Activated T-cell treated with anti-CD3 and anti-CD28 coated beads for 1 hour (primary cell): ENCODE measurements at places on chromosomes 2 and 18.

- DNase-seq = no peak
Observed at GRCh38 chr2:27051902-27052645, 606 bp downstream of the AGBL5 start.

DNA sequence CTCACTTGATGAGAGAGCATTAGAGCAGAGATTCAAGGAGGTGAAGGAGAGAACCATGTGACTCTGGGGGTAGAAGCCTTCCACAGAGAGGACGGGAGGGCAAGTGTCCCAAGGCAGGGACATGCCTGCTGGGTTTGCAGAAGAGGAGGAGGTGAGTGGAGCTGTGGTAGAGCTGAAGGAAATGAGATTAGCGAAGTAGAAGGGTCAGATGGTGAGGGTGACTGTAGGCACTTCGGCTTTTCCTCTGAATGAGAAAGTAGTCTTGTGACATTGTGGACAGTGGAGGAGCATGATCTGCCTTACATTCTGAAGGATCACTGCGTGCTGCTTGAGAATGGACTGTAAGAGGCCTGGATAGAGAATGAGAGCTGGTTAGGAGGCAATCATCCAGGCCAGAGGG lies 126.0 kb downstream of the NXPH2 start:
- DNase-seq = no peak

DNA sequence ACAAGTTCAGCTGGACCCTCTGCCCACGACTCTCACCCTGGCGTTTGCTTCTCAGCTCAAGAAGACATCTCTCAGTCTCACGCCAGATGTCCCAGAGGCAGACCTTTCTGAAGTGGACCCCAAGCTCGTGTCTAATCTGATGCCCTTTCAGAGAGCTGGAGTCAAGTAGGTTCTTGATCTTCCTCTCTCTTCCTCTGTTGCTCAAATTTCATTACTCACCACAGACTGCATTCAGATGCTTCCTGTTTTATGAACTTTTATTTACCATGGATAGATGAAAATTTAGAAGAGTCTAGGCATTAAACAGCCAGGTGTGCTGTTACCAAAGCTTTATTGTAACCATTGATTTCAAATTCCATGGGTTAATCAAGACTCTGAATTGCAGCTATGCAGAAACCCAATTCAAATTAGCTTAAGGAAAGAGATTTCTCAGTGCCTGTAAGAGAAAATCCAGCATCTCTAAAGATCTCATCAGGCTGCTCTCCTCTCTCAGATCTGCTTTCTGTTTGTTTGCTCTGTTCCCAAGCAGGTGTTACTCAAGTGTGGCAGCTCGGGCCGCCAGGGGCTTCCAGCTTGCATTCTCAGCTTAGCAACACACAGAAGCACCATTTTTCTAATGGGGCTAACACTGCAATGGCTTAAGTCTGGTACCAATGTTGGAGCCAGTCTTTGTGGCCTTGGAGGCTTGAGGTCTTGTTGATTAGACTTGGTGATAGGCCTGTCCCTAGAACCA lies 16.5 kb downstream of the SMARCAL1 start:
- DNase-seq = no peak

GRCh38 chr2:65169760-65170136 lies 39.8 kb upstream of the RAB1A start:
- DNase-seq = no peak

DNA sequence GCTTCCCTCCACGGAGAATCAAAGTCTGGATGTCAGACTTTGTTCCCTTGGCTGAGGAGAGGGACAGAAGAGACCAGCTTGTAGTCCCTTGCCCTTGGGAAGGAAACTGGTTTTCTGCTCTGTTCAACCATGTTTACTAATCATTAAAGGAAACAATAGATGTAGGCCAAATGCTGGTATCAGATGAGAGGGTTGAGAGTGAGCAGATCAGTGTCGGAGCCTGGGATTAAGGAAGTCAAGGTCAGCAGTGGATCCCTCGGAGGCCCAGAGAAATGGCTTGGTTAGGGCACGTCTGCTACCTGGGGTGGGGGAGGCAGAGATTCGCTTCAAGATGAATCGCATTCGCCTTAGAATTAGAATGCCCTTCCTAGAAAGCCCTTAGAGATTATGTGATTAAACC lies 109.1 kb downstream of the MYCN start:
- no peak for DNase-seq

DNA sequence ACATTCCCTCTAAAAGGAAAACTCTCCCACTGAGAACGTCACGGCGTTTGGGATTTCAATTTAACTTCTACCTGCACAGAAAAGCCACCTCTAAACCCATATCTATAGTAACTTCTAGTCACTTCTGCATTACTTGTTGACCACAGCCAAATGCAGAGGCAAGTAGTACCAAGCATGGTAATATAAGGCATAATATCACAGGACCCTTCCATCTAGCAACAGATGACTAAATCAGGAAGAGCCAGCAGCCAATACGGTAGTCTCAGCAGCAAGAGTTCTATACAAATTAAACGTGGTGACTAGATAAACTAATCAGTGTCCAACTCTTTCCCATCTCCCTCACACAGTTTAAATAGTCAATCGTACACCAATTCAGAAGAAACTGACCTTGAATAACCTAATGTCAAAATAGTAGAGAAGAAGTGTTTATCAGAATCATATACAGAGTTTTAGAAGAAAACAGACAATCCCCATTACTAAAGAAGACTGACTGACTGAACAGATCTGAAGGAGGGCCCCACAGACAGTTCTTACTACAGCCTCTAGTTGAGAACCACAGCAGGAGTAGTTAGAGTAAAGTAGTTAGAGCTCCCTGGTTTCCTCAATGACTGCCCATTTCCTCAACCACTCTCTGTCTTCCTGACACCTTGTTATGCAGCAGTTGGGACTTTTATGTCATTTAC lies 30.0 kb downstream of the MEMO1 start:
- DNase-seq = no peak

GRCh38 chr2:240639566-240639965 lies 14.3 kb downstream of the GPR35 start:
- no peak for DNase-seq

DNA sequence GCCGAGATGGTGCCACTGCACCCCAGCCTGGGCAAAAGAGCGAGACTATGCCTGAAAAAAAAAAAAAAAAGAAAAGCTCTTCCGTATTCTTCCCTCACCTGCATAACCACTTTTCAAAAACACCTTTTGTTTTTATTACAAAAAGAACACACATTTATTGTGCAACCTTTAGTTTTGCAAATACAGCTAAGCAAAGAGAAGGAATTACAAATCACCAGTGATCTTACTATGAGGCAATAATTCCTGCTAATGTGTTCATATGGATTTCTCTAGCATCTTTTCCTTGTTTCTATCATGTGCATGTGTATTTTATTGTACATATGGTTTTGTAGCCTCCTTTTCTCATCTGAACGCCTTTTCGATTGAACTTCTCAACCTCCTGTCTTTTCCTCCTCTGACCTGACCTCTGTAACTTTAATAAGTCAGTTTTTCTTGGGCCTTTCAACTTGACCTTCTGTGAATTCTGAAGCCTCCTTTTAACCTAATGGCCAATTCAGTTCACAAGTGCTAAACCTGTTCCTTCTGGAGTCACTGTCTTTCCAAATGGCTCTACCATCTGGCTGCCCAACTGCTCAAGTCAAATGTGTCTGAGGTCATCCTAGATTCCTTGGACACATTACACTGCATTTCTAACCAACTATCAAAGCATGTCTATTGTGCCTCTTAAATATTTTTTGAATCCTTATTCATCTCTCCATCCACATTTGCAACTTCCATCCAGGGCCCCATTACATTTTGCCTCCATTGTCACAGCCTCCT lies 59.1 kb upstream of the DAPL1 start:
- no peak for DNase-seq

DNA sequence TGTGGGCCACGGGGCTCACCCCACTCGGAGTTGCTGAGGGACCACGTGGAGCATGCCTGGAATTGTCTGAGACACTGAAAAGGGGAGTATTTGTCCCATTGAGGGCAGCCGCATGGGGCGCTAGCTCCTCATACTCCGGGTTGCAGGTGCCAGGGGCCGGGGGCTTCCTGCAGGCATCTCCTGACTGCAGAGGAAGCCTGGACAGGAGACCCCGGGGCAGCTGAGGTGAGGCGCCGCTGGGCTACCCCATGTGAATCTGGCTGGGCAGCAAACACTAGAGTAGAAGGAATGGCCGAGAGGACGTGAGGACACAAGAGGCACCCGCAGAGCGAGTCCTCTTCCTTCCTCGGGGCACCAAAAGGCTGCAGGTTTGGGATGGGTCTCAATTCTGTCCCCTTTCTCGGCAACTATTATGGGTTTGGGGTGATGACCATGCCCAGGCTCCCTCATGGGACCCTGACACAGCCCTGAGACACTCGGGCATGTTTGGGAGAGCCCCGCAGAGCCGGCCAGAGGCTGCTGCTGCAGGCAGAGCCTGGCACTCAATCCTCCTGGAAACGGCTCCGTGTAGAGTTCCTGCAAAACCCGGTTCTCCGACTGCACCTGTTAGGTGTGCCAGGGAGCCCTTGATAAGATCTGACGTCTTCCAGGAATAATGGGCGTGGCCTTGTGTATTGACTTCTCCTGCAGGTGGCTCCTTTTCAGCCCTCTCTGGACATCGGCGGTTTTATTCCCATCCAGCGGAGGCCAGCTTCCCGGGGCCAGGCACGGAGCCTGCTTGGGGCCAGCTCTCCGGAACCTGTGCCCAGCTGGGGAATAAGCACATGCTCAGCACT lies 77.0 kb downstream of the CTIF start:
- DNase-seq = no peak

DNA sequence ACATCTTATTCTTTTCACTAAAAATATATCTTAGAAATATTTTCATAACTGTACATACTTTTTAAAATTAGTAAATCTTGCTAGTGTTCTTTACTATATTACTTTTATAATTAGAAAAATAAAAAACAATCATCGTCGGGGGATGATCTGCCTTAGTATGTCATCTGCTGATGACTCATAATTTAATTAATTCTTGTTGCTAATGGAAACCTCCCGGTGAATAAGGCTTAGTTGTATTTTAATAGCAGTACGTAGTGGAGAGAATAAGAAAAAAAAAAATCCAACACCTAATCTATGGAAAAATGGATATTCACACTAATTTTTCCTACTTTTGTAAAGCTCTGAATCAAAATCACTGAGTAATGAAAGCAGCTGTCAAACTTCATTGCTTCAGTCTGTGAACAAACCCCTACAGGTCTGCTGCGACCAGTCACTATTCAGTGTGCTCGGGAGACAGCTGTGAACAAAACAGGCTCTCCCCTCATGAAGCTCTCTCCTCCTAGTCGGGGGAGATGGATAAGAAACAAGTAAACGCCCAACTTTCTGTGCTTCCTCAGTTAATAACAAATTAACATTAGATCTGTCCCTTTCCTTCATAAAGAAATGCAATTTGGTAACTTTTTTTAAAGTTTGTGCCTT lies 97.4 kb upstream of the UPP2 start:
- no peak for DNase-seq

- DNase-seq = no peak
Observed at GRCh38 chr2:233445152-233445830, 91.0 kb downstream of the DGKD start.

- no peak for DNase-seq
Observed at GRCh38 chr2:133571249-133571648, 3.0 kb upstream of the NCKAP5 start.

DNA sequence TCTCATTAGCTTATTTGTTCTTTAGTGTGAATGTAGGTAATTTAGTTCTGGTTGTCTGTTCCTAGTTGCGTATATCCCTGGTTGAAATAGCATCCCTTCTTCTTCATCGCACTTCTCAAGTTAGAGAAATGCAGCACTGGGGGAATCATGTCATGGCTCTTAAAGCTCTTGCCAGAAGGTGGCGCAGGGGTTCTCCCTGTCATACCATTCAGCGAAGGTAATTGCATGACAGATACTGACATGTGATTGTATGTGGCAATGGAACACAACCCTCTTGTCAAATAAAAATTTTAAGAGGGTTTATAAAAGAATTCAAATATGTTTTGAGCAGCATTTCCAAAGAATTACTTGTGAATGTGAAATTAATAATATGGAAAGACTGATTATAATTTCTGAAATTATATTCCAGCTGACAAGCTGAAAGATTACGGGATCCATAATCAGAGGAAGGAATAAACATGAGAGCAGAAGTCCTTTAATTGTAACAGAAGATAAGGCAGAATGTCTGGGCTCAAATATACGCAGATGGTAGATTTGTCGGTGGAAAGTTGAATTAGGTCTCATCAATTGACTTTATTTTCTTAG lies 411.7 kb downstream of the DSEL start:
- peak; percentile 4 for DNase-seq

GRCh38 chr2:233600386-233600785 lies 17.0 kb upstream of the UGT1A8 start:
- DNase-seq = no peak

- no peak for DNase-seq
Observed at GRCh38 chr2:1848599-1848995, 104.3 kb upstream of the PXDN start.

DNA sequence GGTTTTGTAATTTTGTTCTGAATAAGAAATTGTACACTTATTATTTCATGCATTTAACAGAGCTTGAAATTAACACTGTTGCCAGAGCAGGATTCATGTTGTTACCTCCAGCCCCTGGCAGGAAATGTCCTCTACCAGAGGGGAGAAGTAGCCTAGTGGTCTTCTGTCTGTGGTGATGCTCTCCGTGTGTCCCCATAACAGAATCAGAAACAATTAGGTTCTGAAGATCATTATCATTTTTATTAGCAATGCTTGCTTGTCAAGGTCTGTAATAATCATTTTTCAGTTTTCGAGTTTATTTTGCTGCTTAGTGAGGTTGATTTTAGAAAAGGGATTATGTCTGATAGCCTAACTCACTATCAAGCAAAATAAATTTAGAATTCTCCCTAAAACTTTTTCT lies 116.6 kb upstream of the CNTNAP5 start:
- DNase-seq = no peak

DNA sequence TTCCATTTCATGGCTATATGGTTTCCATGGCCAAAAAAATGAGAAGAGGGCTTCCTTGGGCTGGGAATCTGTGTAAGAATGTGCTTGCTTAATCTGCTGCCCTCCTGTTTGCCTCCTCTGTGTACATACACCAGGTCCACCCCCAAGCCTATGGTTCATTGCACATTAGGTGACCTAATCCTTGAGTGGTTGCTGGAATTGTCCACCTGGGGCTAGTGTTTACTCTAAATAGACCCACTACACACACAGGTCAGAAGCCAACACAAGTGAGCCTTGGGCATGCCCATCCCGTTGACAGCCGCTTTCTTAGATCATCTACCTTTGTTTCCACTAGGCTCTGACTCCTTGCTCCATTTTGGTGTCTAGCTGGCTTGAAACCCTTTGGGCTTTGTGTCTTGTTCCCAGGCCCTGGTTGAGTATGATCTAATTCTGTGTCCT lies 59.2 kb upstream of the ATL2 start:
- no peak for DNase-seq

- DNase-seq = peak; percentile 81
Observed at GRCh38 chr2:98569197-98569793, 39.0 kb downstream of the COA5 start.

DNA sequence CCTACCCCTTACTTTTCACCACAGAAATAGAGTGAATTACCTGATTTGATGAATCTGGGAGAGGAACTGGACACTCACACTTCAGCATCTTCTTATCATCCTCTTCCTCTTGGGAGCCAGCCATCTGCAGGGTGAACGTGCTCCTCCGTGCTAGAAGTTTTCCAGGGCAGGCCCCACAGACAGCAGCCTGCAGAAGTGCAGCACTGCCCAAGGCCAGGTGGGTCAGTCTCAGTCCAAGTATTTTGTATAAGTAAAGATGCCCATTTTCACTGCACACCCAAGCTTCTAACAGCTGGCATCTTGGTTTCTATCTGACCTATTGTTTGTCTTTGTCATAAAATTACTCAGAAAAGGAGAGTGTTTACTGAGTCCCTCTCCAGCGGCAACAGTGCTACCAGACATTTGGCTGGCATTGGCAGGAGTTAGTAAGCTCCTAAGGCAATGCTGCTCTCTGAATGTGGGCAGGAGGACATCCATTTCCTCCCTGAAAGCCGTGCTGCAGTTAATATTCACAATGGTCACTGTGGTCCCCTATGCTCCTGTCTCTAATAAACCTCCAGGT lies 222.6 kb upstream of the CTAGE1 start:
- DNase-seq = no peak
